Hepatocyte (in vitro differentiated cells): ENCODE measurements at places on chromosomes 6 and 20. TPM values are rescaled to one million over a fixed set of nuclear protein-coding genes. Genes with fewer than 3 reads are reported as not detected.

DNA sequence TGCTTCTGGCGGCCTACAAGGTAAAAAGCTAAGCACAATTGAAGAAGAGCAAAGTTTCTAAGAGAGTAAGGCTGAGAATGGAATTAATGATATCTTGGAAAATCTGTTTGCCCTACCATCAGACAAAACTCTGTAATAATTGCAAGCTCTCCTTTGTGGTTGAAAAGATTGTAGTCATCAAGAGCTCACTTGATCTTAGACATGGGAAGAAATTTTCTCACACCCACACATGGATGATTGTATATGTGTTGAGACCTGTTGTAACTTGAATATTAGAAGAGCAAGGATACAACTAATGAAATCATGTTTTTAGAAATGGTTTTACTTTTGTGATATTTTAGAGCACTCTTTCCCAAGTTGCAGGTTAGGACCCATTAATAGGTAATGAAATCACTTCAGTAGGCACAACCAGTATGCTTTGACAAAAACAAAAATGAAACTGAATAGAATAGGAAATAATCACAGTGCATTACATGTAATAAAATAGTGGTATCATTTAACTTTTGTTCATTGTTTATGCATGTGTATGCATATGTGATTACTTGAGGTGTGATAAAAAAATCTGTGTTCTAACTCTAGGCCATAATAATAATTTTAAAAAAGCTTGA, 14.0 kb downstream of the DCBLD1 start:
- DNase-seq = no peak

DNA sequence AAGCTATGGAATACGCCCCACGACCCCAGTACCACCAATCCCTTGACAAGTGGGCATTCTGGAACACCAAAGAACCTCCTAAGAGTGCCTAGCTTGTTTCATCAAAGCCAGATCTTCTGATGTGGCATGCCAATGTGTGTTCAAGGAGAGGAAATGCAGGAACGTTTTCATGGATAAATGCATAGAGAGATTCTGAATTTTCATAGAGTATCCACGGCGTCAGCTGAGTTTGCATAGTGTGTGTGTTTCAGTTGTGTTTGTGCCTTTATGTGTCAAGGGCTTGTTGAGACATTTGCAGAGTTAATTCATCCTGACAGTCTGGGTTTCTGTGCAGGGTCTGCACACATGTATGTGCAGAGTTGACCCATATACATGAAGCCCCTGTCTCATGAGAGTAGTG, 172.7 kb upstream of the LRFN2 start:
- DNase-seq = no peak

GRCh38 chr6:158468666-158469065, 91.2 kb upstream of the TMEM181 start:
- DNase-seq = no peak

GRM4 gene
- 0.03 TPM in 1 of 2 replicates, not detected in the other for total RNA-seq

TTI1 gene
- total RNA-seq = 15.1 and 15.7 TPM in 2 replicates

OTOR gene
- 0.37 TPM in 1 of 2 replicates, not detected in the other for total RNA-seq

C6orf118 gene
- not detected in 2 replicates for total RNA-seq

RAET1L gene
- not detected in 2 replicates for total RNA-seq

B3GALT4 gene
- 2.0 and 5.2 TPM in 2 replicates for total RNA-seq

SLC44A4 gene
- 76.2 and 92.0 TPM in 2 replicates for total RNA-seq

GHRH gene
- not detected in 2 replicates for total RNA-seq

SMOC2 gene
- 48.1 and 51.0 TPM in 2 replicates for total RNA-seq
